ENCODE measurements at places on chromosomes 7 and 10. TPM values are rescaled to one million over a fixed set of nuclear protein-coding genes. Genes with fewer than 3 reads are reported as not detected.

Gene ABCB4
- total RNA-seq: 5.7 TPM

Gene AMZ1
- 0.05 TPM for total RNA-seq

Gene MEIG1
- not detected for total RNA-seq

Gene MUC3A
- total RNA-seq: 0.57 TPM

Gene MALRD1
- total RNA-seq: 0.99 TPM

Gene C10orf105
- total RNA-seq: 0.07 TPM

Gene GATA3
- total RNA-seq: 1.1 TPM

Gene SLC13A1
- not detected for total RNA-seq

Measured in left ventricle myocardium superior (tissue), 1 donor.